ENCODE measurements at places on chromosomes 13 and 19. TPM values are rescaled to one million over a fixed set of nuclear protein-coding genes. Genes with fewer than 3 reads are reported as not detected.
A peak's percentile ranks its signal among the peaks of the same experiment; 100 is the strongest.

DNA sequence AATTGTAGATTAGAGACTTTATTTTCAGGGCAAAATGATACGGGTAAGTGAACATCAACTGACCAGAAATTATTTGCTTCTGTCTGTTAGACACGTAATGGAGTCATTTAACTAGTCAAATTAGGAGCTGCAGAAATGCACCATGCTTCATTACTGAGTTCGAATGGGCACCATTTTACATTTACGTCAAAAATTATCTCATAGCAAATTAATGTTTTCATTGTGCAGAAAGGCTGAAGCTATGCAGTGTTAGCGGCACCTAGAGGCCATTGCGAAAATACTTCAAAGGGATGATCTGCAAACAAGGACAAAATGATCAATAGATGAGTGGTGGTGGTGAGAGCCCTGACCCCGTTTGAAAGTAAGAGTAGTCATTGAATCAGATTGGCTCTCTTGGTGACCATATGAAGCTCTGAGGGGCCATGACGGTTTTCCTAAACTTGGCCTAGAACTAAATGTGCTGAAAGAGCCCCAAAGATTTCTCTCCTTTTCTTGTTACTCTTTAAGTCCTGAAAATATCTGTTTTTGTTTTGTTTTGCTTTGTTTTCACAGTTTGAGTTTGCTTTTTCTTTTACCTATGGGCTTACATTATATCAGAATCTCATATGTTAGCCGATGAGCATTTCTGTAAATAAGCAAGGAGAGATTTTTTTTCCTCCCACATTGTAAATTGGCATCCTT, 277.9 kb downstream of the ZNF536 start:
- DNase-seq = no peak

DNA sequence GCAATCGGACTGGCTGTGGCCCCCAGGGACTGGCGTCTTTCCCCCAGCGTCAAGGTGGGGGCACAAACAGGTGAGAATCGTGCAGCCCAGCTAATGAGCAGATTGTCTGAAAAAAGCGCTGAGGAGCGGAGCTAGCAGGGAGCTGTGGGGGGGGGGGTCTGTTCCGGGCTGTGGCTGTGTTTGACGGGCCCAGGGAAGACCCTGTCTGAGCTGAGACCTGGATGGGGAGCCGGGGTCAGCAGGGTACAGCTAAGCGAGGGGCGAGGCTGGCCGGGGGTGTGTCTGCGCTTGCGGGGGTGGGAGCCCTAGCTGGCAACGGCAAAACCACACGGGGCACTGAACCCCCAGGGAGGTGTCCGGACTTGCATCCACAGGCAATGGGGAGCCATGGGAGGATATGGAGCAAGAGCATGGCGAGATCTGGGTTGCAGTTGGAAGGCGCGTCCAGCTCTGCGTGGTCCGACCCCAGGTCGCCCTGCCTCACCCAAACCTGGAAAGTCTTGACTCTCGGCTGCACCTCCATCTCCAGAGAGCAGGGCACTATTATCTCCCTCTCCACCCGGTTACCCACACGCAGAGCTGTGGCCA, 4.6 kb downstream of the LINGO3 start:
- DNase-seq = peak; percentile 76

The OR4F17 gene
- not detected for total RNA-seq

The ZFR2 gene
- total RNA-seq = not detected

The KCNJ14 gene
- total RNA-seq = 0.59 TPM

Data from osteoblast (primary cell).